Tongue (tissue), 3 donors: ENCODE measurements at places on chromosomes 11 and 22. TPM values are rescaled to one million over a fixed set of nuclear protein-coding genes. Genes with fewer than 3 reads are reported as not detected.

GRCh38 chr11:86464509-86465221 is 90.0 kb downstream of the CCDC81 start:
- no peak for DNase-seq

- no peak for DNase-seq
Observed at GRCh38 chr11:46290011-46290410, 12.5 kb downstream of the CREB3L1 start.

GRCh38 chr22:32236970-32237369 is 18.2 kb downstream of the SLC5A4 start:
- no peak for DNase-seq

TLCD5 gene
- total RNA-seq, result 9.4 TPM

GRCh38 chr11:24615451-24616160 is 118.8 kb downstream of the LUZP2 start:
- no peak for DNase-seq

ANKK1 gene
- total RNA-seq, result 0.21 TPM
